ENCODE measurements at places on chromosomes 2 and 18.

DNA sequence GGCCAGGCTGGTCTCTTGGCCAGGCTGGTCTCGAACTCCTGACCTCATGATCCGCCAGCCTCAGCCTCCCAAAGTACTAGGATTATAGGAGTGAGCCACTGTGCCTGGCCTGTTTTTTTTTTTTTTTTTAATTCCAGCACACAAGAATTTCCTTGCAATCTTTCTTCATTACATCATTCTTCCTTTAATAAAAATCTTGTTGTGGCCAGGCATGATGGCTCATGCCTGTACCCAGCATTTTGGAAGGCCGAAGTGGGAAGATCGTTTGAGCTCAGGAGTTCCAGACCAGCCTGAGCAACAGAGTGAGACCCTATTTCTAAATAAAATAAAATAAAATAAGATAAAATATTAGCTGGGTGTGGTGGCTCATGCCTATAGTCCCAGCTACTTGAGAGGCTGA, 21.4 kb upstream of the PLEKHM3 start:
- DNase-seq, result no peak

DNA sequence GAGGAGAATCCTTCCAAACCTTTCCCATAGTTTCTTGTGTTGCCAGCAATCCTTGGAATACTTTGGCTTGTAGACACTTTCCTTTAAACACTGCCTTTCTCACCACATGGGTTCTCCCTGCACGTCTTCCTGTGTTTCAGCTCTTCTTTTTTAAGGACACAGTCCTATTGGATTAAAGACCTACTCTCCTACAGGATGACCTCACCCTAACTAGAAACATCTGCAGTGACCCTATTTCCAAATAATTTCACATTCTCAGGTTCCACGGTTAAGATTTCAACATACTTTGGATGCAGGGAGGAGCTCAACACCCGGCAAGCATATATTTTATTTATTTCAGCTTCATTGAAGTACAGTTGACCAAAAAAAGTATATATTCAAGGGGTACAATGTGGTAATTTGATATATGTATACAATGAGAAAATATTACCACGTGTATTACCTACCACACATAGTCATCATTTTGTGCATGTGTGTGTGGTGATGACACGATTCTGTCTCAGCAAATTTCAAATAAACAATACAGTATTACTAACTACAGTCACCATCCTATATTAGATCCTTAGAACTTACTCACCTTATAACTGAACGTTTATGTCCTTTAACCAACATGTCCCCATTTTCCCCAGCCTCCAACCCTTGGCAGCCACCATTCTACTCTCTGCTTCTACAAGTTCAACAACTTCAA, 745.0 kb downstream of the CBLN2 start:
- DNase-seq, result no peak

- DNase-seq, result no peak
Measured at GRCh38 chr2:77720115-77720514, 197.9 kb upstream of the LRRTM4 start.

DNA sequence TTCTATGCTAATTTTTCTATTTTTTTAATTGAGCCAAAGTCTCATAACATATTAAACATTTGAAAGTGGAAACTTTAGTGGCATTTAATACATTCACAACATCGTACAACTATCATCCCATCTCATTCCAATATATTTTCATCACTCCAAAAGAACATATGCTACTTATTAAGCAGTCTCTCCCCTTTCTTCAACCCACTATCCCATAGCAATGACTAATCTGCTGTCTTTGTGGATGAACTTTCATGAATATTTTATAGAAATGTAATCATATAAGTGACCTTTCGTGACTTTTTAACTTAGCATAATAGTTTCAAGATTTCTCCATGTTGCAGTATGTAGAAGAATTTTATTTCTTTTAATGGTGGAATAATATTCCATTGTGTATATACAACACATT, 90.3 kb downstream of the CCDC178 start:
- no peak for DNase-seq

DNA sequence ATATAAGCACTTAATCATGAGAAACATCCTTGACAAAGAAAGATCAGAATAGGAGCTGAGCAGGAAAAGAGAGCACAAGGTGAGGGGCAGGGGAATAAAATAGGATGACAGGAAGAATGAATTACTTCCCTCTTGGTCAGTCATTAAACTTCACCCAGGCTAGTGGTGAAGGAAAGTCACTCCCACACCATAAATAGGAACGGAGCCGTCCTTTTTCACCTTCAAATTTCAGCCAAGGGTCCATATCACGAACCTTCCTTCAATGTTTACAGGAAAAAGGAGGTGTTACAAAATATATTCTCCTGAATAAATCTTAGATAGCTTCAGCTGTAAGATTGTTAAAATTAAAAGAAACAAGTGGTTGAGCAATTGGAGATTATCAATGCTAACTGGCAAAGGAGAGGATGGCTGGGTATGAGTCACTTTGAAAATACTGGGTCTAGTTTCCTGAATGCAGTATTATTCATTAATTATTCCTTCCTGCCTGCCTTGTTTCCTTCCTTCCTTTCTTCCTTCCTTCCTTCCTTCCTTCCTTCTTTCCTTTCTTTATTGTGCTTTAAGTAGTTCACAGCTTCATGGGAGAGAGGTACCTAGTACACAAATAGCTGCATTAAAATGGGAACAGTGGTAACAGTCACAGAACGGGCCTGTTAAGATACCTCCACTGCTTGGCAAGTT, 292.3 kb upstream of the ID2 start:
- peak; percentile 47 for DNase-seq

DNA sequence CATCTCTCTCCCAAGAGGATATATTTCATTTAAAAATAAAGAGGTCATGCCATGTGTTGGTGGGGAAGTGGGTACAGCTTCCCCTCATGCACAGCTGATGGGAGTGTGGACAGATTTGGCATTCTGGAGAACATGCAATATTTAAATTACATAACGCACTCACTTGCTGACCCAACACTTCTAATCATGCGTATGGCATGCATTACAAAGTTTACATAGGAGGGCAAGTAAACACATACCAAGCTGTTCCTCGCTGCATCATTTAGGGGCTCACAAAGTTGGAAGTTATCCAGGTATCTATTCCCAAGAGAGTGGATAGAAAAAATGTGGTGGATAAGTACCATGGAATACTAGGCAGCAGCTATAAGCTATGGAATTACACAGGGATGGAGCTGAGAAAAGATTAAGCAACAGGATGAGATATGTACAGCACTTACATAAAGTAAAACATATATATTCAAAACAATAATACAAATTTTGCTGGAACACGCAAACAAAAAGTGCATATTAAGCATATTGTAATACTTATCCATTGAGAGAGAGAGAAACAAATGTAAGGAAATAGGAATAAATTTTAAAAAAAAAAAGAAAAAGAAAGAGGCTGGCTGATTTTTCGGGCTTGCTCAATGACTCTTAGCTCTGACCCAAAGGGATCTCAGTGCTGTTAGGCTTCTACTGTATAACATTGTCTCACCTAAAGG, 11.0 kb downstream of the CYP1B1 start:
- no peak for DNase-seq

GRCh38 chr18:24238387-24238786, 99.5 kb downstream of the CABYR start:
- no peak for DNase-seq

GRCh38 chr2:232530626-232531260, 4.8 kb downstream of the CHRND start:
- DNase-seq, result no peak

- no peak for DNase-seq
Measured at GRCh38 chr2:24345937-24346336, 14.4 kb downstream of the ITSN2 start.

GRCh38 chr2:204948024-204948763, 402.9 kb downstream of the PARD3B start:
- DNase-seq, result peak; percentile 37

- no peak for DNase-seq
Measured at GRCh38 chr2:120539937-120540718, 194.2 kb downstream of the INHBB start.

DNA sequence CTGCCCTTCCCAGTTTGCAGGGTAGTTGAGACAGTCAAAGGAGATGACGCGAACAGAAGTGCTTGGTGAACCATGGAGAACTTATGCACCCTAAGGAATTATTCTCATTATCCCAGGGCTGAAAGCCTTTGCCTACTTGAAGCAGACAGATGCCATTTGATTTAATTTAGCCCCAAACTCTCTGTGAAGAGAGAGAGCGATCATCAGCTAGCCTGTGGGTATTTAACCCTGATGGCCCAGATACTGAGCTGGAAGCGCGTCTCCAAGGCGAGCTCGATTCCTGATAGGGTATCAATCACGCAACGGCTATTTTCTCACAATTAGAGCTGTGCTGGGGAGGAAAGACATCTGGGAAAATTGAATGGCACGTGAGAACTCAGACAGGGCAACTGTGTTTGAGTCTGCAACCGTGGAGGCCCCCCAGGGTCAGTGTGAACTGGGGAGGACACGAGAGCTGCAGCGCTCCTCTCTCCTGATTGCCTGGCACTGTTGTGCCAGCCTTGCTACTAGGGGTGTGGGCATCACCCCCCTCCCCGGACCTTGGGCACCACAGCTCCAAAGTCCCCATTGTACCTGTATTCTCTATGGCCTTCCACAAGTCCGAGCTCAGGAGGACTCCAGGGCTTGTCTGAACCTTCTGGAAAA, 73.2 kb downstream of the CAPN13 start:
- no peak for DNase-seq

DNA sequence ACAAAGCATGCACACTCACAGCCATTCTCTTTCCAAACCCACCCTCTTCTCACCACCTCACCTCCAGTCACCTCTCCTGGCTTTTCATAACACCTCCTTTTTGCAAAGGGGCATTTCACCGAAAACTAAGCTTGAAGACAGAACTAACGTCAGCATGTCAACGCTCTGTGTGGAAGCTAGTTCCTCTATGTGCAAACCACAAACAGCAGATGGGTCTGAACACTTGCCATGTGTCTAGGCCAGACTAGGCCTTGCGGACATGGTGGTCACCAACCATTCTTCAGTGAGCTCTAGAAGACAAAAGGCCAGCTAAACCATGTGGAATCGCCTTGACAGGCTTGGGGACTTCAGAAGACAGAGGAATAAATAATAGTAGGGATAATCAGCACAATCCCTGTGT, 148.5 kb downstream of the TXNL1 start:
- no peak for DNase-seq

- no peak for DNase-seq
Measured at GRCh38 chr2:111668741-111669140, 215.3 kb downstream of the ANAPC1 start.

All from kidney (tissue), 22 donors.